ENCODE measurements at places on chromosomes 1 and 21. TPM values are rescaled to one million over a fixed set of nuclear protein-coding genes. Genes with fewer than 3 reads are reported as not detected.

The ATP5PF gene
- polyA plus RNA-seq, result 419 TPM

The TGFBR3 gene
- polyA plus RNA-seq, result 34.5 TPM

DNA sequence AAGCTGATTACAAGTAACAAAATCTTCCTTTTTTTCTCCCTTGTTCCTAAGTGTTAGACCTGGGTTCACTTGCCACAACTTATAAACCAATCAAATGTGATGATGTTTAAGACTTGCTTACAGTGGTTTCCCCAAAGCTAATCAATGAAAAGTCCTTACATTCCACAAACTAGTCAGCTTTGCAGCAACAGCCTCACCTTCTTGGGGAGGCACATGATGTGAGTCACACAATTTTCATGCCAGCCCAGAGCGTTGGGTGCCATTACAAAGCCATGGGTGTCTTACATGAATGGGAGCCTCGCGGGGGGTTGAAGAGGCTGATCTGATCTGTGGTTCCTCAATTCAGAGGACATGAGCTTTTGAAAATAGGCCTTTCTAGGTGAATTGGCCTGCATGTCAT, 91.6 kb upstream of the UBE2U start:
- no peak overlapping the region for H3K4me3 ChIP-seq
- no peaks in the 10 kb centered on the region for H3K4me1 ChIP-seq
- H3K27me3 ChIP-seq, result no peaks in the 10 kb centered on the region
- no peaks in the 10 kb centered on the region for H3K36me3 ChIP-seq
- H3K27ac ChIP-seq, result no peak overlapping the region
- no peak for DNase-seq

The HPCA gene
- polyA plus RNA-seq, result not detected

DNA sequence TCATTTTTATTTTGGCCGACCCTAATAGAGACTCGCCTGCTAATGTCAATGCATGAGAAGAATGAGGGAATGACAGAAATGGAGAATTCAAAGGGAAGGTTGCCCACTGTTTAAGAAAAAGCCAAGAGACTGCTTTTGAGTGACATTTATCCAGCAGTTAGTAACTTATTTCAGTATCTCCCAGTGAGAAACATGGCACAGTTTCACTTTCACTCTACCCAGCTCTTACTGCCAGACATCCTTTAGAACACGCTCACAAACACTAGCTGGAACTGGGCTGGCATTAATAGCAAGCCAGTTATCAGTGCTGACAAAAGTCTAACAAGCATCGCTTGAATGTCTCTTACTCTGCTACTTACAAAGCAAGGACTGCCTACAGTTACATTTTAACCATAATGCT, 8.5 kb downstream of the GGPS1 start:
- H3K4me1 ChIP-seq, result peaks cover 40% of the 10 kb centered on the region
- peak; percentile 36 for DNase-seq
- H3K27ac ChIP-seq, result peak overlapping the region; percentile 49
- peaks cover 13% of the 10 kb centered on the region for H3K36me3 ChIP-seq

The FCAMR gene
- not detected for polyA plus RNA-seq

The SLC25A33 gene
- 5.4 TPM for polyA plus RNA-seq

The EXTL2 gene
- 1.5 TPM for polyA plus RNA-seq

DNA sequence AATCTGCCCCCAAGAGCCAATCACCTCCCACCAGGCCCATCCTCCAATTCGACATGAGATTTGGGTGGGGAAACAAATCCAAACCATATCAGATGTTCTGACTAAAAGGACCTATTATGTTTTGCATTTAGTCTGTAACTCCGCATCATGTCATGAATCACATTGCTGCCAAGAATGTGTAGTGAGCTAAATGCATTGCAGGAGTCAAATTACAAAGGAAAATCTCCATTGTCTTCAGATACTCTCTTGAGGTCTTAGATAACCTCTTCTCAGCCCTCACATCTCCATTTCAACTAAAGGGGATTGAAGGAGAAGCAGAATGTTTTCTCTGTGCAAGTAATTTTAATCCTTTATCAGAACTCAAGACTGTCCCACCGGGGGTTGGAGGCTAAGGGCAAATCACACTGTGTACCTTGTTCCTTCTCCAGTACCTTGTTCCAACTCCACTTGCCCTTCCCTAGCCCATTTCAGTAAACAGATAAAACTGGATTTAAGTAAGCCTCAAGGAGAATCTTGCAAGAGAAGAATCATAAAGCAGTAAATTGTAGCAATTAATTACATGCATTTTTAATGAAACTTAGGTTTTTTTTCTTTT, 34.1 kb downstream of the EXTL2 start:
- no peak overlapping the region for H3K27ac ChIP-seq
- H3K4me1 ChIP-seq, result no peaks in the 10 kb centered on the region
- no peaks in the 10 kb centered on the region for H3K36me3 ChIP-seq

DNA sequence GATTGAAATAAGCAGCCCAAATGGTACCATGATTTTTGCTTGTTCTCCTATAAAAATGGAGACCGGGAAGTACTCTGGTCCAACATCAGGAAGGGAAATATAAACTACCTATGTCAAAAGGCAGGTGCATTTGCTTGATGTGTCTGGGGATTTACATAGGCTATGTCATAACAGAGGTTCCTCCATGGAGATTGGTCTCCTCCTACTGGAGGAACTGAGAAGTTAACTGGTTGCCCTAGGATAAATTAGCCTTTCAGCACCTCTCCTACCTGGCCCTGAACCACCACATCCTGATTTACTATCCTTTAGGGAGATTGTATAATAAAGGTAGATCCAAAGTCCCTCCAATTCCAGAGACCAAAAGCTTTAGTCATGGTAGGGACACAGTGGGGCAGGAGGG, 1109.3 kb upstream of the B3GALT2 start:
- peaks cover 12% of the 10 kb centered on the region for H3K4me1 ChIP-seq
- H3K27ac ChIP-seq, result no peak overlapping the region
- H3K4me3 ChIP-seq, result no peak overlapping the region
- H3K27me3 ChIP-seq, result no peaks in the 10 kb centered on the region

GRCh38 chr1:57345916-57346315, 77.9 kb downstream of the DAB1 start:
- H3K4me3 ChIP-seq, result no peak overlapping the region
- H3K36me3 ChIP-seq, result no peaks in the 10 kb centered on the region
- no peaks in the 10 kb centered on the region for H3K4me1 ChIP-seq
- H3K27me3 ChIP-seq, result no peaks in the 10 kb centered on the region
- DNase-seq, result no peak

GRCh38 chr1:231684356-231685244, 58.0 kb downstream of the DISC1 start:
- H3K36me3 ChIP-seq, result no peaks in the 10 kb centered on the region
- H3K4me3 ChIP-seq, result no peak overlapping the region
- H3K27ac ChIP-seq, result no peak overlapping the region
- no peak for DNase-seq

The S100A16 gene
- not detected for polyA plus RNA-seq

DNA sequence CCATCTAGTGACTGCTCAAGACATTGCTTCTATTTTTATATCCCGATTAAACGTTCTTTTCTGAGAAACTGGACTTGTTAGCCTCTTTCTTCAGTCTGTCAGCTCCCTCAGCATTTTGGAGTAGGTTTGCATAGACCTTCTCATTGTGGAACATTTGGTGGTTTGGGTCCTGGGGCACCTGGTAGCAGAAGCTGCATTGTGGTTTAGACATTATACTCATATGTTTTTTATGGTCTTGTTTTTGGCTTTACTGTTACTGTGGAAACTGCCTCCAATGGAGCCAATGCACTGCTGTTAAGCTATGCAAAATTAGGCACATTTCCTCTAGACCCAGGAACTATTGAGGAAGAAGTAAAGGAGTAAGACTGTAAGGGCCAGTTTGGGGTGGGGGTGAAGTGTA, 36.7 kb upstream of the LRRC8B start:
- DNase-seq, result no peak
- no peaks in the 10 kb centered on the region for H3K36me3 ChIP-seq
- H3K4me1 ChIP-seq, result no peaks in the 10 kb centered on the region
- H3K4me3 ChIP-seq, result no peak overlapping the region
- H3K27ac ChIP-seq, result no peak overlapping the region

- H3K27me3 ChIP-seq, result no peaks in the 10 kb centered on the region
- peaks cover 32% of the 10 kb centered on the region for H3K36me3 ChIP-seq
- H3K27ac ChIP-seq, result peak overlapping the region; percentile 90
- H3K4me1 ChIP-seq, result peaks cover 50% of the 10 kb centered on the region
- DNase-seq, result peak; percentile 61
Observed at GRCh38 chr1:28737307-28738132, 780 bp downstream of the YTHDF2 start.

- no peak overlapping the region for H3K4me3 ChIP-seq
- H3K27ac ChIP-seq, result no peak overlapping the region
- H3K27me3 ChIP-seq, result no peaks in the 10 kb centered on the region
- DNase-seq, result no peak
- no peaks in the 10 kb centered on the region for H3K36me3 ChIP-seq
- H3K4me1 ChIP-seq, result no peaks in the 10 kb centered on the region
Observed at GRCh38 chr1:114000406-114000805, 21.1 kb downstream of the OLFML3 start.

The HAO2 gene
- not detected for polyA plus RNA-seq

- H3K27me3 ChIP-seq, result no peaks in the 10 kb centered on the region
- no peaks in the 10 kb centered on the region for H3K36me3 ChIP-seq
- H3K4me1 ChIP-seq, result no peaks in the 10 kb centered on the region
- H3K4me3 ChIP-seq, result no peak overlapping the region
- DNase-seq, result no peak
- H3K27ac ChIP-seq, result no peak overlapping the region
Observed at GRCh38 chr1:3386205-3387002, 68.1 kb upstream of the ARHGEF16 start.

The DPT gene
- polyA plus RNA-seq, result not detected

DNA sequence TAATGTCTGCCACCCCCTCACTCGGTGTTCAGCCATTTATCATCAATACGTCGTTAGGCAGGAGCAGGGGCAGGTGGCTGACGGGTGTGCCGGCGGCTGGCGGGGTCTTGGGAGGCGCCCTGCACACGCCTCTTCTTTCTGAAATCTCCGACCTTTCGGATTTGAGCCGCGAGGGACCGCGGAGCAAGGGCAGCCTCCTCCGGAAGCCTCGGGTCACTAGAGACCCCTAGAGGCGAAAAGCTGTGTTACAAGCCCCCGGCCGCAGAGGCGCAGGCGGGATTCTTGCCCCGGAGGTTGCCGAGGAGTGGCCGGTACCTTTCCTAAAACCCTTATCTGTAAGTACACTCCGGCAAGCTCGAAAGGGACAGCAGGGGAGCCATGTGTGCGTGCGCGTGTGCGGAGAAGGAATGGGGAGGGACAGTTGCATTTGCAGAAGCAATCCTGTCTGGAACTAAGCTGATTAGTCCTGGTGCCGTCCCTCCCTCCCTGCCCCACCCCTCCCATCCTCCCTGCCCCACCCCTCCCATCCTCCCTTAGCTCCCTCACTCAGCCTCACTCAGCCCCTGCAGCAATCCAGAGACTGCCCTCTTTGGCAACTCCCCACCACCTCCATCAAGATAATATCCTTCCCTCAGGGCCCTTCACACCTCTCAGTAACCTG, 11.0 kb downstream of the BRINP2 start:
- H3K4me1 ChIP-seq, result no peaks in the 10 kb centered on the region
- DNase-seq, result peak; percentile 0
- H3K36me3 ChIP-seq, result no peaks in the 10 kb centered on the region

The CFAP298 gene
- 48.8 TPM for polyA plus RNA-seq

Data from CD4-positive, alpha-beta memory T cell (primary cell).